ENCODE measurements at places on chromosomes 12 and 14. TPM values are rescaled to one million over a fixed set of nuclear protein-coding genes. Genes with fewer than 3 reads are reported as not detected.

VDR gene
- 1.6 TPM for total RNA-seq

SLC38A6 gene
- total RNA-seq, result 9.4 TPM

B4GALNT3 gene
- total RNA-seq, result 1.4 TPM

DIO3 gene
- total RNA-seq, result not detected

VSX2 gene
- total RNA-seq, result not detected

All from CD4-positive, alpha-beta T cell (primary cell).